ENCODE measurements at places on chromosomes 13 and 19. TPM values are rescaled to one million over a fixed set of nuclear protein-coding genes. Genes with fewer than 3 reads are reported as not detected.

GRCh38 chr19:54107876-54108490 lies 5.3 kb downstream of the NDUFA3 start:
- DNase-seq: peak; percentile 18

DNA sequence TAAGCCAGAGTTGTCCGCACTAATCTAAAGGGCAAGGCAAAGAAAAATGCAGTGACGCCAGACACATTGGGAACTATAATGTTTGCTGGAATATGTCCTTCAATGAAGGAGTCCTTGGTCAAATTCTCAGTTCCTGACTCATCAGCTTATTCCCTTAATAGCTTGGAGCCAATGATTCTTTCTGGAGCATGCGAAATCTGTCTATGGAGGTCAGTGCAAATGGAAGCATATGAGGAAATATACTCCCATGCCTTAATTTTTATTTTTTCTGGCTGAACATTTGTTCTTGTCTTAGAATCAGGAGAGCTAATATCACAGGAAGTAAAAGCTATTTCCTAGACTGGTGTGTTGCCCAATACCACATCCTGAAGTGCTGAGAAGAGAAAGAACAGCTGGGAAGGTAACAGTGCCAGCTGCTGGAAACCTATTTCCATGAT lies 289.8 kb upstream of the SPRY2 start:
- no peak for DNase-seq

GRCh38 chr13:73325723-73326558 lies 267.1 kb downstream of the KLF5 start:
- DNase-seq: no peak

The RNF113B gene
- total RNA-seq: not detected

DNA sequence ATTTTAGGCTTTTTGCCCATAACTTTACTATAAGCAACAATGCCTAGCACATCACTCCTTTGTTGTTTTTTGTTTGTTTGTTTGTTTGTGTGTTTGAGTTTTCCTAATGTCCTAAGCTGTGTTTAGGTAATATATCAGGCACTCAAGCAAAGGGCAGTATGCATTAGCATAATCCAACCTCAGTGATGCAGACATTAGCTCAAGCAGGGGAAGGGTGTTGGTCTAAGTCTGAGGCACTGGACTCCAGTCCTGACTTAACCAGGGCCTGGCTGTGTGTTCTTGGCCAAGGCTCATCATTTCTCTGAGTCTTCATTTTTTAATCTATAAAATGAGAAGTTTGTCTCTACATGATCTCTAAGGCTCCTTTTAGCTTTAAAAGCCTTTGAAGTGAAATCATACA lies 65.9 kb upstream of the RFC3 start:
- DNase-seq: no peak

- no peak for DNase-seq
Measured at GRCh38 chr13:19305434-19305833, 123.8 kb upstream of the TUBA3C start.

GRCh38 chr19:54462047-54462654 lies 1.4 kb downstream of the LENG9 start:
- peak; percentile 77 for DNase-seq

GRCh38 chr13:114070098-114070799 lies 62.2 kb downstream of the RASA3 start:
- DNase-seq: peak; percentile 48

- no peak for DNase-seq
Measured at GRCh38 chr13:109892101-109892500, 105.7 kb upstream of the IRS2 start.

The ZNF229 gene
- 11.8 TPM for total RNA-seq

DNA sequence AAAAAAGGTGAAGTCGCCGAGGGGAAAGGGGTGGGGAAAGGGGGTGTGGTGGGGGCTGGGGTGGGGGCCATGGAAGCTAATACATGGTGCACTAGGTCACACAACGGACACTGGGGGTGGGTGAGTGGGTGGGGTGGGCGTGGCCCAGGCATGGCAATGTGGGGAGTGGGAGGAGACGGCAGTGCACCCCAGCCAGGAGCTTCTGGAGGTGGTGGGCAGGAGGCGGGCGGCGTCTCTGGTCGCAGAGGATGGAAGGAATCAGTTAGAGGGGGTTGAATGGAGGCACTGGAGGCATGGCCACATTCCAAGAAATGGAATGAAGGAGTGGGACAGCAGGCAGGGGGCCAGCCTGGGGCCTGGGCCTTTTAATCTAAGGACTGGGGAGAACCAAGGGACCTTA lies 19.2 kb upstream of the NANOS2 start:
- no peak for DNase-seq

- DNase-seq: no peak
Measured at GRCh38 chr13:24119626-24120508, 40.7 kb upstream of the SPATA13 start.

The CNMD gene
- not detected for total RNA-seq

DNA sequence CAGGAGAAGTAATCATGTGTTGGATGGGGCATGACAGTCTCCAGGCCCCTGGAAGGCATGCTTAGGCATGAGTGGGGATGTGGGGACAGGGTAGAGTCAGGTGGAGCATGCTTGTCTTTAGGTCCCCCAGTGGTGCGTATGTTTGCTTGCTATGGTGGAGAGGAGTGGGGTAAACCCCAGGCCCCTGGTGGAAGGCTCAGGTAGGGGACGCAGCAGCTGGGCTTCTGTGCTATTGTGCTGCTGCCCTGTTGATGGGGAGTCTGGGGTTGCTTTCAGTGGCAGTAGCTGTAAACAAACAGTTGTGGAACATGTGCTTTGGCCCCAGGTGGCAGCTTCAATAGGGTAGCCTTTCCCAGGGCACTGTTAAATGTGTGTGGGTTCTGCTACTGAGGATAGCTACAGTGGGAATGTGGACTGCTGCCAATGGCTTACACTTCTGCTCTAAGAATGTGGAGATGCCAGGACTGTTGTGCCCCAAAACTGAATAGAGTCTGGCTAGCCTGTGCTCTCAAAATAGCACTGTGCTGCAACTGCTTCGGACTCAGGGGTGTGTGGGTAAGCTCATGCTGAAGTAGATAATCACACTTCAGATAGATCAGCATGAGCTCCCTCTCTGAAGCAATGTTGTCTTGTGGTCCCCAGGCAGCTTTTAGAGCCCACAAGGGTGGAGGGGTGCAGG lies 1257.3 kb downstream of the DIAPH3 start:
- DNase-seq: no peak

The RASL11A gene
- 8.8 TPM for total RNA-seq

The ZNF507 gene
- 13.0 TPM for total RNA-seq

The PTH2 gene
- not detected for total RNA-seq

DNA sequence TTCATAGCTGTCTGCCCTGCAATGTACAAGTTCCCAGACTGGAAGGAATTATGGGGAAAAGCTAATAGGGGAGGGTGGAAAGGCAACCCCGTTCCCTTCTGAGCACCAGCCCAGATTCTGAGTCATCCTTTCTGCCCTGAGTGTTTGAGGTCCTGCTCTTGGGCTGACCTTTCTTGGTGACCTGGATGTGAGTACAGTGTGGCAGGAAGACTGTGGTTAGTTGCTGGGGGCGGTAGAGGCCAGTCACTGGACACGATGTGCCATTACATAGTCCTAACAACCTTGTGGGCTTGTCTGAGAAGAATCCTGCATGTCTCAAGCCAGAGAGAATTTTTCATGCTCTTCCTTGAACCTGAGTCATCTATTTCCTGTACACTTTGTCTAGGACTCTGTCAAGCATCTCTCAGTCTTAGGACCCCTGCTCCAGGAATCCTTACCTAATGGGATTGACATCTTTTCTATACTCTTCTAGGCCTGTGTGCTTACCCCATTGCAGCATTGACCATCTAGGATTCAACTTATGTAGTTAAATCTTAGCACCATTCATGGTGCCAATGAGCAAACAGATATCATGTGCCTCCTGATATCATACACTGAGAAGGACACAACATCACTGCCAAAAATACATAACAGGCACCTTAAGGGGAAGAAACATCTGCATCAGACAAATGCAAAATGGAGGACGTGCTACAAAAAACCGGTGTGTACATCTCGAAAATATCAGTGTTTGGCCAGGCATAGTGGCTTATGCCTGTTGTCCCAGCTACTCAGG lies 8.1 kb upstream of the ANGPTL4 start:
- DNase-seq: peak; percentile 92

DNA sequence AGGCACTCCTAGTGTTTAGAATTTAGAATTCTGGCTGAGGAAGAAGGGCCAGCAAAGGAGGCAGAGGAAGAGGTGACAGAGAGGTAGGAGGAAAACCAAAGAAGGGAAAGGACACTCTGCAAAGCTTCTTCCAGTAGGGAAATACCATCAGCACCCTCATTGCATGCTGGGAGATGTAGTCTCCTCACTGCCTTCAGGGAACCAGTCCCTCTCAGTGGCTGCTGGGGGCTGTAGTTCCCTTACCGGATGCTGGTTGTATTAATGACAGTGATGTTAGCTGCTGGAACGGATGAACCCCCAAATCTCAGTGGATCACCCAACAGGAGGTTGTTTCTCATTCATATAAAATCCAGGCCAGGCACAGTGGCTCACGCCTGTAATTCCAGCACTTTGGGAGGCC lies 10.1 kb downstream of the GRIN2D start:
- DNase-seq: peak; percentile 96

GRCh38 chr13:66585669-66586203 lies 644.4 kb downstream of the PCDH9 start:
- no peak for DNase-seq

- peak; percentile 70 for DNase-seq
Measured at GRCh38 chr19:2867025-2867991, at the start of gene ZNF556. Gene ZNF556, plus strand, starts transcription at chr19:2867335. Its CDS starts 87 bp downstream, at chr19:2867422.

- DNase-seq: no peak
Measured at GRCh38 chr19:23460656-23461055, 65.4 kb upstream of the ZNF91 start.

DNA sequence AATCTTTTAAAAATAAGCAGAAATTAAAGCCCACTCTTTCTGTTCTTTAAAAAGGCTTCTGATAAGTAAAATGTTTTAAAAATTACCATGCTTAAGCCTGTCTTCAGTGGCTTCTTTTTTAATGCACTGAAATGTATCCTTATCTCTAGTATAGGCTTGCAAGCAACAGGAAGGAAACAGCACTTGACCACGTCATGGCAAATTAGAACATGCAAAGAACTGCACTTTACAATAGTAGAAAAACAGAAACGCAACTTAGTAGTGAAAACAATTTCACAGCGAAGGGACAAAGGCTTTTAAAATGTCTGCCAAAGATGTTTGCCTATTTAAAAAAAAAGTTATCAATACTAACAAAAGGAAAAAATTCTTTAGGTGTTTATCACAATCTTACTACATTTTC lies 36.3 kb downstream of the ELF1 start:
- no peak for DNase-seq

DNA sequence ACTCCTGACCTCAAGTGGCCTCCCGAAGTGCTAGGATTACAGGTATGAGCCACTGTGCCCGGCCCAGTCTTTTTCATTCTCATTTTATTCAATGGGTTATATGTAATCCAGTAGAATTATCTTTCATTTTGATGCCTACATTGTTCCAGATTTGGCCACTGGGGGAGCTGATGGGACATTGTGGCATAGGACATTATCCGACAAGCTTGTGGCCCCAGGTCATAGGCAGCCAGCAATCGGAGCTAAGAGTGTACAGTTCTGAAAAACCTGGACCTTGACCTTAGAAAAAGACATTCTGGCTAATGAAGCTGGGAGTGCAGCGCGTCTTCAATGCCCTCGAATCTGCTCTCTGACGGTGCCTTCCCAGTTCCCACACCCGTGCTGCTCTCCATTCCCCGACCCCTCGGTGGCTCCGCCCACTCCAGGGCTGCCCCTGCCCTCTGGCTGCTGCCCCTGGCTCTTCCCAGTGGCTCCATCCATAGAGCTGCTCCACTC lies 108.7 kb downstream of the TEX29 start:
- DNase-seq: no peak

DNA sequence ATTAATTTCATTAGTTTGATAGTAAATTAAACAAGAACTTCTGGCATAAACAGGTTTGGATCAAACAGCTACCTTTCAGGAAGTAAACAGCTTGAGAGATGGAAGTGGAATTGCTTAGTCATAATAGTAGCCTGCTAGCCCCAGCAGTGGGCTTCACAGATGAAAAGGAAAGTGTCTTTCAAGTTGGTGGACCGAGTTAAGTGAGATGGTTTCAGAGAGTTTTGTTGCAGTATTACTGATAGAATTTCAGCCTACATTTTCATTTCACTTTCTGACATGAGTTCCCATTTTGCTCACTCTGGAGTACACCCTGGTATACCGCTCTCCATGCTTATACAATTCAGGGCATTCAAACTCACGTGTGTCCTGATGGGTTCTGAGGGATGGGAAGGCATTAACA lies 2.0 kb upstream of the PTOV1 start:
- DNase-seq: no peak

The CBY2 gene
- total RNA-seq: not detected

The HMG20B gene
- total RNA-seq: 65.9 TPM

The PSG1 gene
- total RNA-seq: 0.36 TPM

- DNase-seq: no peak
Measured at GRCh38 chr13:66180836-66181235, 1049.3 kb downstream of the PCDH9 start.

The CGB5 gene
- total RNA-seq: not detected

DNA sequence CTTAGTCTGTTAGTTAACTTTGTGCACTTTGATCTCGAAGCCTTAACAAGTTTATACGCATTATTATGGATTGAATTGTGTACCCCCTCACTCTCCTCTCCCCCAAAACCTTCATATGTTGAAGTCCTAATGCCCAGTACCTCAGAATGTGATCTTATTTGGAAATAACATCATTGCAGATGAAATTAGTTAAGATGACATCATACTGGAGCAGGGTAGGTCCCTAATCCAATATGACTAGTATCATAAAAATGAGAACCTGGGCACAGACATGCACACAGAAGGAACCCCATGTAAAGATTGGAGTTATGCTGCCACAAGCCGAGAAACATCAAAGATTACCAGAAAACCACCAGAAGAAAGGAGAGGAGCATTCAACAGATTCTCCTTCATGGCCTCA lies 85.8 kb upstream of the TSC22D1 start:
- no peak for DNase-seq

- DNase-seq: no peak
Measured at GRCh38 chr13:43083750-43084149, 60.4 kb downstream of the DNAJC15 start.

The RFPL4A gene
- total RNA-seq: not detected

The BST2 gene
- 10.1 TPM for total RNA-seq
